ENCODE measurements at places on chromosomes 1 and 21. TPM values are rescaled to one million over a fixed set of nuclear protein-coding genes. Genes with fewer than 3 reads are reported as not detected.
A peak's percentile ranks its signal among the peaks of the same experiment; 100 is the strongest.

GRCh38 chr1:84669831-84670230, 20.4 kb downstream of the SSX2IP start:
- DNase-seq: no peak

DNA sequence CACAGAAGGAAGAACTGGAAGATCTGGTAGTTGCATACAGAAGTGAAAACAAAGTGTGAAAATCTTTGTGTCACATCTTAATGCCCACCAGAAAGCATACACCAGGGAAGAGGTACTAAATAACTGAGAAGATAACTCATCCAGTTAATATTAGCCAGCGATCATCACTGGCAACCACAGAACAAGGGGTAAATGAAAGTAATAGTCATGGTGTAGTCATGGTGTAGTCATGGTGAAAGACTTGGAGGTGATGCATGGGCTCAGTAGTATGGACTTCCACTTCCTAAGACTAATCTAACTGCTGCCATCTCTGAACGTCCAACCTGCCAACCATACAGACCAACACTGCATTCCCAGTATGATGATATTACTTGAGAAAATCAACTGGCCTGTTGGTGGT, 481.2 kb upstream of the NR5A2 start:
- peak; percentile 57 for DNase-seq

DNA sequence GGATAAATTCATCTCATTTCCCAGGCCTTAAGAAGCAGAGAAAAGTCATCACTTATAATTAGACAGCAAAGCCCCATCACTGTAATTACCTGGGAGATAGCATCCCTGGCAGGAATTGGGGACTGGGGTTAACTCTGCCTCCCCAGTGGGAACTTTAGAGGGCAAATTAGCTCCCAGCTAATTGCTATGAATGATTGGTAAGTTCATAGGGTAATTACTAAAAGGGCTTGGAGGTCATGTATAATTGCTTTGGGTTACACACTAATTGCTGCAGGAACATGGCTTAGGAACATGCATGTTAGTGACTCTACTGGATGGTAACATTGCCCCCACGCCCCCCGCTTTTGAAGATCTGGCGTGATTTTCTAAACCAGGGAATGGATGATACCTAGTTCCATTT, 64.8 kb downstream of the UBE2T start:
- no peak for DNase-seq

FMO2 gene
- not detected for total RNA-seq

GRCh38 chr1:25799935-25800702, at the start of gene SELENON:
Gene SELENON (plus strand): TSS chr1:25800193. CDS start chr1:25800231, 38 bp downstream.
- no peak for DNase-seq

All from epithelial cell of proximal tubule (primary cell).